T1000 (cell line): ENCODE measurements at places on chromosomes 3 and 15.

GRCh38 chr3:184563941-184564684 is 2.5 kb downstream of the EPHB3 start:
- no peak for DNase-seq

GRCh38 chr15:64311566-64311965 is 44.4 kb downstream of the CSNK1G1 start:
- no peak for DNase-seq

- DNase-seq, result no peak
Measured at GRCh38 chr15:46778876-46779275, 938.4 kb upstream of the SEMA6D start.

DNA sequence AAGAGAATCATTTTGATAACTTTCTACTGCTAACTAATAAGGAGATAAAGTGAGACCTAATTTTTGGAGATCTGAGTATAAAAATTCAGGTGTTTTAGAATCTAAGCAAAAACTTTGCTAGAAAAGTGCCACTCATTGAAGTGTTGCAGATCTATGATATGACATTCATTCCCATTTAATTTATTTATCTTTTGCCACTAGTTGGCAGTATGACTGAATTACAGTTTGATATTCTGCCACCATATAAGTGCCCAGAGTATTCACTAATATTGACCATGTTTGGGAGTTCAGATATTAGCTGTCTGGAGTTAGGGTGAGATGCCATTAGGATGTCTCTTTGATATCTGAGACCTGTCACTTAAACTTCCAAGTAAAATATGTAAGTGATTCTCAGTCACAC is 251.3 kb upstream of the GBE1 start:
- no peak for DNase-seq

DNA sequence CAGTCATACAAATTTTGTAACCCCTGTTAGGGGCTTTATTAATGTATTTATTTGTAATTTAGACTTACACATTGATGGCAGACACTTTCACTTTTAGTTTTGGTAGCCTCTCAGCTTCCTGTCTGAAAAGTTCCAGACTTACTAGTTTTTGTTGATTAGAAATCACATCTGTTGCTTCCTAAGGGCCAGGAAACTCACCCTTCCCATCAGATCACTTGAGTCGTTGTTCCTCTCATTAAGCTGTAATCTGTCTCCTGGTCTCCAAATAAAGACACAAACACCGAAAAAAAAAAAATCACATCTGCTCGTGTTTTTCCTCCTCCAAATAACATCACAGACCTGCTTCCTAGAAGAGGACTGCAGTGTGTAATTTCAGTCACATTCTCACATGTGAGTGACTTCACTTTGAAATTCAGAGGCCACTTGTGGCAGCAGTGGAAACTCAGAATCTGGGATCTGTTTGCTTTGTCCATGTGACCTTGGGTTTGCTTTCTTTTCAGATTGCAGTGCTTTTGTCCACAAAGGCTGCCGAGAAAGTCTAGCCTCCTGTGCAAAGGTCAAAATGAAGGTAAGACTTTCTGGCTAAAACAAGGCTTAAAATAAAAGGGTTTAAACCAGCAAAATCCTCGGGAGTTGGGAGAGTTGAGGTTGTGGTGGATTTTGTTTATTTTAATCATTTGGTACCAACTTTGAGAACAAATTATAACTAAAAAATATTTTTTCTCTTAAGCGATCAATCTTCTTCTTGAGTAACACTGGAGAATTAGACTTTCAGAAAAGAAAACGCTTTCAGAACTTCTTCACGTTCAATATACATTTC is 87.0 kb downstream of the KLHL25 start:
- DNase-seq, result no peak

DNA sequence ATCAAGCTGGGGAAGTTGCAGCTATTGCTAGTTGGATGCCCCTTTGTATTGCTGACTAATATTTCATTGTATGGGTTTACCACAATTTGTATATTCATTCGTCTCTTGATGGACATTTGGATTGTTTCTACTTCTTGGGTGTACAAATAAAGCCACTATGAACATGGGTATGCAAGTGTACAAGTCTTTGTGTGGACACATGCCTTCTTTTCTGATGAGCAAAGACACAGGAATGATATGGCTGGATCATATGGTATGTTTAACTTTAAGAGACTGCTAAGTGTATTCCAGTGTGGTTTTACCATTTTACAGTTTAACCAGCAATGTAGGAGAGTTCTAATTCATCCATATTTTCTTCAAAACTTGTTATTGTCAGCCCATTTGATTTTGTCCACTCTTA is 32.2 kb downstream of the NECTIN3 start:
- DNase-seq, result no peak

- no peak for DNase-seq
Measured at GRCh38 chr3:37458162-37459120, 284.1 kb upstream of the LRRFIP2 start.

GRCh38 chr3:111980716-111981456 is 2.1 kb downstream of the ABHD10 start:
- no peak for DNase-seq

DNA sequence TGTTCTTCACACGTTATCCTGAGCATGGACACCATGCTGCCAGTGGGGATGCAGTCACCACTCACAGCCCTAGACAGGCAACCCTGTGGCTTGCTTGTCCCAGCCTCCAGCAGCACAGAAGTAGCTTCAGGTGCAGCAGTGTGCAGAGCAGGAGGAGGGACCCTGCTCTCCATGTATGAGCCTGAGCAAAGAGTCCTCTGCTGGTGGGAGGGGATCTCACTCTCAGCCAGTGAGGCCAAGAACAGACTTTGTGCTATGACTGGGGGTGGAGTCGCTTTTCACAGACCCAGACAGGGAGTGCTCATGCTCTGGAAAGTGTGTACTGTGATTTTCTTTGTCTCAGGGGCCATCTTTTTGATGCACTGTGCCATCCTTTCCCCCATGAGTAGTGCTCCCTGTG is 66.1 kb upstream of the NDN start:
- DNase-seq, result no peak

DNA sequence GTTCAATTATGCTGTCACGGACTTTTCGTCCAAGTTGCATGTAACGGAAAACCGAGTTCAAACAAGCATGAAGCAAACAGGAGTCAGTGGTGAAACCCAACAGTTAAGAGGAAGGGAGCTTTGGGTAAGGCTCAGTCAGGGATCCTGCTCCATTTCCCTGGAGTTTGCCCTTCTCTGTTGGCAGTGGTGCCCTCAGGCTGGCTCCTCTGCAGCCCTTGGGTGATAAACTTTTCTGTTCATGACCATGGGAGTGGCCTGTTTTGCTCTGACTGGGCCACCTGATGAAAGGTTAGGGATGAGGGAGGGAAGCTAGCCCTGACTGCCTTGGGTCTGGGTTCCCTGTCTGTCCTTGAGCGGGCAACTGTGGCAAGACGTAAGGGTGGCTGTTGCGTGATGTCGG is 16.1 kb downstream of the CHAC1 start:
- no peak for DNase-seq

DNA sequence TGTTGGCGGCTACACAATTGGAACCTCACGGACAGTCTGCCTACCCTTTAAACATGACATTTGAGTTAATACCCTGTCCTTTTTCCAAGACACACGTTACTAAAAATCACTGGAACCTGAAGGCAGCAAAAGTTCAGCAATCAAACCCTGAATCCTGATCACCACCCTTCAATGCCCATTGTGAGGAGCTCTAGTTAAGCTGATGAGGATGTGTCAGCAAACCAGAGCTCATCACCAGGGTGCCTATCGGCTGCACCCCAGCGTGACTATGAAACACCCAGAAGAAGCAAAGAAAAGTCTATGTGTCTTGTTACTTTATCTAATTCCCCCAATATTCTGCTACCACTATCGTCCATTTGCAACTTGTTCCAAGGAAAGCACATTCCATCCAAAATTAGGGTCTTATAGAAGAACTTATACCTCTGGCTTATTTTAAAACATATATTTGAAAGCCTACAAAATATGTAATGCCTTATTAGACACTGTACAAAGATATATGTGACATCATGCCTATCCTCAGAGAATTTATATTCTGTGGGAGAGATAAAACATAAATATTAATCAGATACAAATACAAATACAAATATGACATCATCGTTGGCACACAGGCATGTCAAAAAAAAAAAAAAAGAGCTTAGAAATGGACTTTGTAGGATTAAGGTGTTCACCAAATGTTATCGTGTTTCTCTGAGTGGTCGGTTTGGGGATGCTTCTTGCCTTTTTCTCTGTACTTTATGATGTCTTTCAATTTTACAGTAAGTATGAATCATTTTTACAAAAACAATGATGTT is 219.7 kb upstream of the SETMAR start:
- no peak for DNase-seq

DNA sequence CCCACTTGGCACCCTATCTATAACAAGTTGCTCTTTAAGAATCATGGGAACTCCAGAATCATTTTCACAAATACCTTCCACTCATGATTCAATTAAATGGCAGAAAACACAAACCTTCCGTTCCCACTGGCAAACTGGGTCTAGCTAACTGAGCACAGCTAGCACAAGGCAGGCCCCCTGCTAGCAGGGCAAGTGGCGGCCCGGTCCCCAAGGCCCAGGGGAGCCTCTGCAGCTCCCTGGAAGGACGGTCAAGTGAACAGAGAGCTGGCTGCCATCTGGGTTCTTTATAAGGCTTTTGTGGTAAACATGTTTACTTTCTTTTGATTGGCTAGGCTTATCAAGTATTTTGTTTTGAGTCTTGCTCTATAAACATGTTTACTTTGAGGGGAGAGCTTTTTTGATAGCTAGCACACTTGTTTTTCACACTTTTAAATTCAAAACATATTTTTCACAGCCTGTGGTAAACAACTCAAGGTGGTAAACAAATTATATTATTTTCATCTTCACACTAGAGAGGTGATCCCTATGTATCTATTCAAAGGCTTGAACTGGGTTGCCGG is 81.4 kb downstream of the FOXP1 start:
- no peak for DNase-seq

- no peak for DNase-seq
Measured at GRCh38 chr3:25831578-25831977, 41.7 kb downstream of the OXSM start.

GRCh38 chr3:58754074-58754473 is 87.5 kb upstream of the FAM3D start:
- DNase-seq, result no peak

- DNase-seq, result no peak
Measured at GRCh38 chr15:101501703-101502373, 12.3 kb upstream of the PCSK6 start.

DNA sequence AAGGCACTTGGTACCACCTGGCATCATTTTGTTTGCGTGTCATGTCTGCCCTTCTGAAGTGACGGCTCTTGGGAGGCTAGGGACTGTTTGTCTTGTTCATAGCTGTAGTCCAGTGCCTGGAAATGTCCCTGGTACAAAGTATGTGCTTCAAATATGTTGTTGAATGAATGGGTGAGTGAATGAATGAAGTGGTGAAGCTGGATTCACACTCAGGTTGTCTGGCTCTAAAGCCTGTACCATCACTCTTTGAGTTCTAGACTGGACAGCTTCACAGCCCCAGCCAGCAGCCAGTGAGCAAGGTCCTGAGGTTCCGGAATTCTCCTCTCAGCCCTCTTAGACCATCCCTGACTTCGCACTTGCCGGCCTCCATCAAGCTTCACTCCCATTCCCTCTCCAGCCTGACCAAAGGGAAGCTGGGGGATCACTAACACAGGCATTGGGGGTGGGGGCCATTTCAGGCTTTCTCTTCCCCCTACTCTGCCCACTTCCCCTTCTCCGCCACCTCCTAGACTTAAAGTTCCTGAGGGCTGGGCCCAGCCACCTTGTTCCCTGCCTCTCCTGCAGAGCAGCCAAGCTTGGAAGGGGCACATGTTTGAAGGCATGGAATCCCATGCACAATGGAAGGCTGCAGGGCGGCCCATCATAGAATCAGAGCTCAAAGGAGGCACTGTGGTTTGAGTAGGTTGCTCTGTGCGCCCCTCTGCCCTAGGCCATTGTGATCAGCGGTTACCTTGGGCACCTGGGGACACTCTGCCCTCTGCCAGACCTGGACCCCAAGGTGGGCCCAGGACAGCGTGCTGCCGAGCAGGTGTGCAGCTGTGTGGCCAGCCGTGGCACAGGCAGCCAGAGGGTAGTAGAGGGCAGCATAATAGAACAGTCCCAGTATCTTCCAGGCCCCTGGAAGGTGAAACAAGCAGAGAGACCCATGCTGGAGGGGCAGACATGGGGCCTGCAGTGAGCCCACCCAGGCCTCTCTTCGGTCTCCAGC is 7.7 kb downstream of the STRA6 start:
- DNase-seq, result no peak

- DNase-seq, result no peak
Measured at GRCh38 chr3:103613397-103614156, 1178.8 kb downstream of the ZPLD1 start.

GRCh38 chr15:47588958-47589357 is 128.3 kb upstream of the SEMA6D start:
- DNase-seq, result no peak

DNA sequence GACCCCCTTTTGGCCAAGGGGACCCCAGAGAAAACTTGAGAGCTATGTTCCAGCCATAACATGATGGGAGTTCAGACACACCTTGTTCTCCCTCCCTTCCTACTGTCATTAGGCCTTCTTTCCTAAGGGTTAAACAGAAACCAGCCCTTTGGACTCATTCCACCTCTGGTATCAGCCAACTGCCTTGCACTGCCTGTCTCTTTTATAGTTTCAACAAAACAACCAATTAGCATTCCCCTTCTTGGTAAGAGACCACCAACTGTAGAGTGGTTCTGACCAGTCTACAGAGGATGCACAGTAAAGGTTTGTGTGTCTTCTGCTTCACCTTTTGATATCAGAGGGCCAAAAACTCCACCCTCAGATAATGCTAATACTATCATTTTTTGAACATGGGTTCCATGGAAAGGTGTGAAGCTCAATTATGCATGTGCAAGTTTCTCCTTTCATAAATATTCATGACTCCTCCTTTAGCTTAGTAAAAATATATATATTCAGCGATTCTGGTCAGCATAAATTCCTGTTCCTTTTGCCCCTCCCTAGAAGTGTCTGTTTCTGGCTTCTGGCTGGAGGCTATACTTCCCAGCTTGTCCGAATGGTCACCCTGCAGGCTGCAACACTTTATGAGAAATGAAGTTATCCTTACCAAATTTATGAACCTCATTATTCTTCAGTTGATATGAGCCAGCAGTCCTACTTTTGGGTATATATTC is 55.9 kb downstream of the SERP1 start:
- DNase-seq, result no peak

DNA sequence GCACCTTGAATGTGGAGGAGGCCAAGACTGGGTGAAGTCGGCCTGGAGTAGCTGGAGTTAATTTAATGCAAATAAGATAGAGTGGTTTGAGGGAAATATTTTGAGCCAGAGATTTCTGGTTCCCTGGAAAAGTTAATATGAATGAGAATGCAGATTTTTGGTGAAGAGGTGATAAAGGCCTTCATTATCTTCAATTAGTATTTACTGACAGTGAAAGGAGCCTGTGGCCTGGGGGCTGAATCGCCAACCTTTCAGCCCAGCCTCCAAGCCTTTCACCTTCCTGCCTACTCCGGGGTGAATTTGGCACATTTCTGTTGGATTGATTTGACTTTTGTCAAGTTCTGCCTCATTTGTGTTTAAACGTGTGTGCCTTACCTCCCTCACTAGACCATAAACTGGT is 147.8 kb downstream of the SOX2 start:
- DNase-seq, result no peak

- DNase-seq, result no peak
Measured at GRCh38 chr3:50323092-50323600, 601 bp upstream of the HYAL2 start.

GRCh38 chr3:177481329-177481728 is 284.0 kb upstream of the TBL1XR1 start:
- DNase-seq, result no peak
